ENCODE measurements at places on chromosomes 3 and 15.

DNA sequence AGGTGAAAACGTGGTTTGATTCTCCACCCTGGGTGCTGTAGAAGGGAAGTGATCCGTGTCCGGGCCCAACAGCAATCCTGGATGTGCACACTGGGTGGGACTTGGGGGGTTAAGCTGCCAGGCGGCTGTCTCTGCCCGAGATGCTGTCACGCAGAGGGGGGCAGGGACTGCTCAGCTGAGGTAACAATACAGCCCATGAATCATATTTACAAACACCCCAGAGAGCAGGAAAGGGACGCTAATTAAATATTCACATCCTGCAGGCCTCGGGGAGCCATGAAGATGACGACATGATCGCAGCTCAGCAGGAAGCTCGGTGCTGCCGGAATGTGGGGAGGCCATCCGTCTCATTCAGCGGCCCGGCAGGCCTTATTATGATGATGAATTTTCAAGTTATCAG is 17.9 kb upstream of the CRABP1 start:
- no peak for DNase-seq

DNA sequence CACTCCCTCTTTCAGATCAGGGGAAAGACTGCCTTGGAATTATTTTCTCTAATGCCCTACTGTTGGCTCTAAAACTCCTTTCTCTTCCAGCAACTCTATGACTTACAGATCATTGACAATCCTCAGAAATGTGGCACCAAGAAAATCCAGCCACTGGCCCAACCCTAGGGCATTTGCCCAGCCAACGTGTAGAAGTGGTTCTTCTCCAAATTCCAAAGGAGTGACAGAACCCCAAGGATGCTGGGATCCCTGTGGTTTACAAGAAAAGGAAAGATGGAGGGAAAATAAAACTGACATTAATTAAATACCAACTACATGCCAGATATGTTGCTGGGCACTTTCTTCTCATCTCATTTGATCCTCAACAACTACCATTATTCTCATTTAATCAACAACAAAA is 216.0 kb downstream of the NTRK3 start:
- DNase-seq, result no peak

DNA sequence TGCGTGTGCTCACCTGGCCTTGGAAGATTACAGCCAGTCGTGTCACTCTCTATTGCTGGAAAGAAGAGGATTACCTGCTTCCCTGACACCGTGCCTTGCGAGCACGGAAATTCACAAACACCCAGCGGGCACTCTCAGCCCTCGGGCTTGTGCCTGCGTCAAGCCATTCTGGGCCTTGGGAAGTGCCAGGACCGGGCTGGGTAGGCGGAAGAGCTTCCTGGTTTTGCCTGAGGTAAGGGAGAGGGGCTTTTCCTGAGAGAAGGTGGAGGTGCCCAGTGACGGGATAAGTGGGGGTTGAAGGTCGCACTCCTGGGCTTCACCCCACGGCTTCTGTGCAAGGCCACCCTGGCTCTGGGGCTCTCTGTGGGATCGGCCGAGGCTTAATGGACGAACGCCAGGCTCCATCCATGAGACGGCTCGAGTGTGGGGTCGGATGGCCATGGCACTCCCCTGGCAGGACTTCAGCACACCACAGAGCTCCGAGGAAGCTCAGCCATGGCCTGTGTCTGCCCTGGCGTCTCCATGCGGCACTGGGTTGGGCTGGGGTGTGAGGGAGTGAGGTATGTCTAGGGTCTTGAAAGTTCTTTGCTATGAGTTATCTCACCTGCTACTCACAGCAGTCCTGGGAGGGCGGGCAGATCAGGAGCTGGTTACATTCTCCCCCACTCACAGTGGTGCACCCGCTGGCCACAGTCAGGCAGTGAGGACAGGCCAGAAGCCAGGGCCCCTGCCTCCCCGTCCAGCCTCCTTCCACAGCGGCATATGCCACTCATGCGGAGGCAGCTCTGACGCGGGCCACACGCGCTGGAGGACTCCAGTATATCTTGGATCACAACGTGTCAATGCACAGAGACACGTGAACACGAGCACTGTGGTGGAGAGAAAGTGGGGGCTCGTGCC is 209.0 kb downstream of the XXYLT1 start:
- no peak for DNase-seq

GRCh38 chr3:73236867-73237266 is 175.4 kb downstream of the EBLN2 start:
- DNase-seq, result no peak

- DNase-seq, result no peak
These were observed 48.9 kb downstream of the SSUH2 start for GRCh38 chr3:8595695-8596115.

GRCh38 chr3:87793337-87793877 is 265.4 kb downstream of the CGGBP1 start:
- no peak for DNase-seq

GRCh38 chr3:39279745-39280517 is at the start of gene CX3CR1:
Gene CX3CR1 (minus strand): TSS chr3:39280036. CDS start chr3:39266509, 13,527 bp downstream.
- no peak for DNase-seq

DNA sequence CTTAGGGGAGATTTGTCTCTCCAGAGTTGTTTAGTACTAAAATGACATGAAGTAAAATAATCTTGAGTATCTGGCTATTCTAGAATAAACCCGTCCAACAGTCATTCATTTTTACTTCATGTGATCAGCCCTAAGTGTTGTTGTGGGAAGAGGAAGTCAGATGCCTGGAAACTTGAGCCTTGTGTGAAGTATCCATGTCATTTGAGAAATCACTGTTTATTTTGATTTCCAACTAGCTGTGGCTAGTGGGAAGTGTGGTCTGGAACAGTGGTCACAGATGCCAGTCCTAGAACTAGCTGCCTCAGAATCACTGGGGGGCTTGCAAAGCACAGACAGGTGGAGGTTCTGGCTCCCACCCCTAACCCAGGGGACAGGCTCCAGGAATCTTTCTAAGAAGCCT is 77.7 kb upstream of the LIMD1 start:
- no peak for DNase-seq

DNA sequence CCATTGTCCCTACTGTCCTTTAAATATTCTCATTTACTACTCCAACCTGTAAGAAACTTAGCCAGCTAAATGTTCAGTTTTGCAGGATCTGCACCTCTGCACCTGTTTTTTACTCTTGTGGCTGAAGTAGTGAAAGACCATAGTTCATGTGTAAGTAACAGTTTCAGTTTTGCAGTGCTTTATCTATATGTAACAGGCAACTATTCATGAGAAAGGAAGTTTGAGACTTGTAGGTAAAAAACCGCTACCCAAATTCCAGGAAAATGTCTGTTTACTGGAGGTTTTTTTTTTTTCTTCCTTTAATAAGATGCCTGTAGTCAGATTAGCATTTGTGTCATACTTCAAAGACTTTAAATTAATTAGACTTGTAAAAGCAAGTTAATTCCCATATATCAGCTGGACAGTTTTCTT is 25.4 kb upstream of the MBNL1 start:
- no peak for DNase-seq

- DNase-seq, result no peak
These were observed 867.6 kb downstream of the EPHA3 start for GRCh38 chr3:89974903-89975519.

DNA sequence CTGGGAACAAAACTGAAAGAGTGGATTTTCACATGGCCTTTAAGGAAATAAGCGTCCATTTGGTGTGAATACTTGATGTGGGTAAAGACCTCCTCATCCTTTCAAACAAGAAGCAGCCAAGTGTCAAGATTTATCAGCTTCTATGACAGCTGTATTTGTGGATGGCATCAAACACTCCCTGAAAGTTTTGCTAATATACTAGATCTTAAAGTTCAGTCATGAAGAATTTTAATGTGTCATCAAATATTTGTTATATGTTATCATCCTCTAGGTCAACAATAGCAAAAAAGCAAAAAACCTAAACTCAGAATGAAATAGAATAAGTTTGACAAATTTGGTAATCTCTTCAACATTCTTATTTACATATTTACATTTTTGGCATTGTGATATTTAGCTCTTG is 29.1 kb upstream of the LYSMD4 start:
- DNase-seq, result no peak

GRCh38 chr3:163368168-163368567 is 1710.1 kb downstream of the SI start:
- no peak for DNase-seq

GRCh38 chr3:133159498-133160475 is 121.6 kb downstream of the TMEM108 start:
- DNase-seq, result no peak

DNA sequence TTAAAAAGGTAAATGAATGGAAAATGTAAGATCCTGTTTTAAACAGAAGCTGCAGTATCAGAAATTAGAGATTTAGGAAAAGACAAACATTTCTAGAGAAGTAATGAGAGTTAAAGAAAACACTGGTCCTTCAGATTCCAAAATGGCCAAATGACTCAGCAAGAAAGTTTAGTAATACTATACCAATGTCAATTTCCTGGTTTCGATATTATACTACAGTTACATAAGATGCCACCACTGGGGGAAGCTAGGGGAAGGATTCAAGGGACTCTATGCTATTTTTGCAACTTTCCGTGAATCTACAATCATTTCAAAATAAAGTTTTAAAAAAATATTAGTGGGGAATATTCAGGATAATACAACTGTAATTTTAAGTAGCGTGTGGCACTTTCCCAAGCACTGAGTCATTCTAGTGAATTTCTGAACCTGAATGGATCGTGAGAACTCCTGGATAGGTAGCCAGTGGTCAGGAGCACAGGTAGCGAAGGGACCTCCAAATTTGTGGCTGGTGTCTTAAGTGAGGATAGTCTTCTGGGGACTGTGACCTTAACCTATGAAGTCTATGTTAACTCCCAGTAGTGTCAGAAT is 37.6 kb downstream of the TMCC1 start:
- DNase-seq, result no peak

- DNase-seq, result no peak
These were observed 301.9 kb downstream of the RAP2B start for GRCh38 chr3:153463895-153464294.

GRCh38 chr15:38961931-38962330 is 397.3 kb upstream of the RASGRP1 start:
- DNase-seq, result no peak

DNA sequence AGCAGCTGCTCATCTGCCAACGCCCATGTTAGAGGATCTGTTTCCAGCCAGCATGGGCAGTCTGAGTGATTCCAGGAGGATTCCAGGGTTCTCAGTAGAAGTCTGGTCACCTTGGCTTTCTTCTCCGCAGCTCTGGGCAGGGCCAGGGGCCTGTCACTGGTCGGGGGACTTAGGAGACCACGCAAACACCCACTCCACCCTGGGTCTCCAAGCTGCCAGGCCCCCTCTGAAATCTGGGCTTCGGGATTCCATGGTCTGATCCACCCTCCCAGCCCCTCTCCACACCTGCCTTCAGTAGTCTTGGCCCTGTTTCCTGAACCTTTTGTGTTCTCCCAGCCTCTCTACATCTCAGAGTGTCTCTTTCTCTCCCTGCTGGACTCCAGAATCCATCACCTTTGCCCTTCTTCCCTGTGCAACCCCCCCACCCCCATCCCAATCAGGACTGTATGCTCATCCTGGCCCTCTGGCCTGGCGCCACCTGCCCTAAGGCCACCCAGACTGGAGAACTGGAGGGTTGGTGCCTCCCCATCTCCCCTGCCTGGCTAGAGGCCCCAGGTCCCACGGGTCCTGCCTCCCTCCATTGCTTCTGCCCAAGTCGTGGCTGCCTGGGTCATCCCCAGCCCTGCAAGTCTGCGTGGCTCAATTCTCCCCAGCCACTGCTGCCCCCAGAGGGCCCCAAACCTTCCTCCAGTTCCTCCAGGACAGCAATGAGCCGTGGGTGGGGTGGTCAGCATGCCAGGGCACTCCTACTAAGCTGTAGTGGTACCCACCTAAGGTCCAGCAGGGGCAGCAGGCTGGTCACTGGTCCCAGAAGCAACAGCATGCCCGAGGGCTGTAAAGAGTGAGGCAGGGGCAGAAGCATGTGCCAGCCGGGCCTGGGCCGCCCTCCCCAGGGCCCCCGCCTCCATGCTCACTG is 102.8 kb downstream of the TBC1D2B start:
- no peak for DNase-seq

DNA sequence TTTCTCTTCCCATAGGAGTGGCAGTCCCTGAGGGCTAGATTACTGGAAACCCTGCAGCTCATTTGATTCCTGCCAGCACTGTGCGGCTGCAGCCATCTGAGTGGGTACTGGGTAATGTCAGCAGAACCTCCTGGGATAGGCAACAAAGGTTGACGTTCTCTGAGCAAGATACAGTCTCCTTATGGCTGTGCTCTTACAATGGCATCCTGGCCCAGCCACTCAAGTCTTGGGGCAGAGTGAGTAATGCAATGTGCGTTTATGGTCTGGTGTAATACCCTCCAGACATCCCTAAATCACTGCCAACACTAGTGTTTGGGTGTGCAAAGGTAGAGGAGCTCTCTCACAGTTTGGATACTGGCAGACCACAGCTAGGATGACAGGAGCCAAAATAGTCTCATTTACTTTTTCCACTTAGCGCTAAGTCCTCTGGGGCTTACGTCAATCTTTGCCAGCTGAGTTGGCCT is 775.8 kb downstream of the ZNF385D start:
- DNase-seq, result no peak

GRCh38 chr3:107925851-107926250 is 165.0 kb downstream of the CD47 start:
- DNase-seq, result no peak

GRCh38 chr3:32719335-32719734 is 34.3 kb downstream of the CNOT10 start:
- DNase-seq, result no peak

GRCh38 chr3:115632026-115632425 is 8.7 kb downstream of the GAP43 start:
- DNase-seq, result no peak

DNA sequence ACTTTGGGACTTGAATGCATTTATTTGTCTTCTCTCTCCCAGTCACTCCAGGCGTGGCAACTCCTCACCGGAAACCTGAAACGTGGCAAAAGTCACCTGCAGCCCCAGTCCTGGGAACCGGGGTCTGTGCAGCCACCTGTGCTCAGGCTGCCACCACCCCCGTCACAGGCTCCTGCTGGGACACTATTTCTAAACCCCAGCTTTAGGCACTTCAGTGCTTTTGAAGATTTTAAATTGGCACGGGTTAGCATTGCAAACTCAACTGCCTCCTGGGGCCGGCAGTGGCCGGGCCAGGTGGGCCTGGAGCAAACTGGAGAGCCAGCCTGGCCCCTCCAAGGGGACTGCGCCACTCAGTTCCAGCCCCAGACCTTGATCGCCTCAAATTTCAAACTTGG is 146.7 kb upstream of the IQSEC1 start:
- no peak for DNase-seq

- no peak for DNase-seq
These were observed 75.1 kb downstream of the CLDN11 start for GRCh38 chr3:170493712-170494182.

GRCh38 chr3:138397983-138398382 is 36.4 kb upstream of the ESYT3 start:
- DNase-seq, result no peak

- DNase-seq, result no peak
These were observed 11.7 kb downstream of the TRAIP start for GRCh38 chr3:49844464-49845183.

GRCh38 chr3:146471012-146471411 is 1.7 kb upstream of the PLSCR2 start:
- DNase-seq, result no peak

- DNase-seq, result no peak
These were observed 1.7 kb downstream of the RORA start for GRCh38 chr15:61227269-61227949.

- peak; percentile 70 for DNase-seq
These were observed 77.2 kb downstream of the TBC1D2B start for GRCh38 chr15:78000091-78000926.

GRCh38 chr3:194592798-194593752 is 40.1 kb downstream of the TMEM44 start:
- DNase-seq, result no peak

Data from NCI-H187 (cell line).